NCI-H510A (cell line): ENCODE measurements at places on chromosomes 2 and 18.
A peak's percentile ranks its signal among the peaks of the same experiment; 100 is the strongest.

GRCh38 chr2:94984964-94985575 is 40.4 kb upstream of the MAL start:
- DNase-seq = no peak

DNA sequence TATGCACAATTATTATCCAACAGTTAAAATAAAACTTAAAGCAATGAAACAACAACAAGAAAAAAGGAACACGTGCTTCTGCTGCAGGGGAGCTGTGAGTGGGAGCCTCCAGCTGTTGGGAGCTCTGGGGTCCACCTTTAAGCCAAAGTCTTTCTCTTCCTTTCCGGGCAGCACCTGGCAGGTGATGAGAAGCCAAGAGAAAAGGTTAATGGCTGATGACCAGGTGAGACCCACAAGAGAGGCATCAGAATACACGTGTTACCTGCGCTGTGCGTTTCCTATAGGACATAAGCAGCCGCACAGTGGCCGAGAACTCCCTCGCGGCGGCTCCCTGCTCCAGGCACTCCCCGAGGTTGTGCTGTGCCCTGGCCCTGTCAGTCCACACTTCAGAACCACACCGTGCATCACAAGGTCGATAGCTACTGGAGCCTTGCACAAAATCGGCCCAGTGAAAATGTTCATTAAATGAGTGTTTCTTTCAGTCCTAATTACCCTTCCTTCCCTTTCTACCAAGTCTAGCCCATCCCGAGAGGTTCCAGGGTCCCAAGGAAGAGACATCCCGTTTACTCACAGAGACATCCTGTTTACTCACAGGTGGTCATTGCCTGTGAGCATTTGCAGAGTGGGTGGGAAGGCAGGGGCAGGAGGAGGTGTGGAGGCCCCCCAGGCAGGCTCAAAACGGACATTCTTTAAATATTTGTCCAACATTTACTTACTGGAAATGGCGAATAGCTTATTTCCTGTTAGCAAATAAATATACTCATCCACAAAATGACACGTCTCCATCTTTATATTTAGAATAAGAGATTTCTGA is 44.9 kb upstream of the ASB18 start:
- DNase-seq = no peak

DNA sequence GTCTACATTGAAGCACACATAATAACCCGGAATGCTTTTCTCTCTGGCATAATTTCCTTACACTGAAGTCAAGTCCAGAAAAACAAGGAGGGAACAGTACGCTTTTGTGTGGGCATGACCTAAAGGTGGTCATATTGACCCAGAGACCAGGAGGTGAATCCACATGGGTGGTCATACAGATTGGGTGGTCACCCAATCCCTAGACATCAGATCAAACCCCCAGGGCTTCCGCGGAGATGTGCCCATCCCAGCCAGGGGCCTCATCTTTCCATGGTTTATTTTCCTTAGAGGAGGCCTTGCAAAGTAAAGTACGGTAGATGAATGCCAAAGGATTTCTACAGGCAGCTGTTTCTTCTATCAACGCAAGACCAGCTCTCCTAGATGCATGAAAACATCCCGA is 38.8 kb downstream of the FAM168B start:
- DNase-seq = no peak

DNA sequence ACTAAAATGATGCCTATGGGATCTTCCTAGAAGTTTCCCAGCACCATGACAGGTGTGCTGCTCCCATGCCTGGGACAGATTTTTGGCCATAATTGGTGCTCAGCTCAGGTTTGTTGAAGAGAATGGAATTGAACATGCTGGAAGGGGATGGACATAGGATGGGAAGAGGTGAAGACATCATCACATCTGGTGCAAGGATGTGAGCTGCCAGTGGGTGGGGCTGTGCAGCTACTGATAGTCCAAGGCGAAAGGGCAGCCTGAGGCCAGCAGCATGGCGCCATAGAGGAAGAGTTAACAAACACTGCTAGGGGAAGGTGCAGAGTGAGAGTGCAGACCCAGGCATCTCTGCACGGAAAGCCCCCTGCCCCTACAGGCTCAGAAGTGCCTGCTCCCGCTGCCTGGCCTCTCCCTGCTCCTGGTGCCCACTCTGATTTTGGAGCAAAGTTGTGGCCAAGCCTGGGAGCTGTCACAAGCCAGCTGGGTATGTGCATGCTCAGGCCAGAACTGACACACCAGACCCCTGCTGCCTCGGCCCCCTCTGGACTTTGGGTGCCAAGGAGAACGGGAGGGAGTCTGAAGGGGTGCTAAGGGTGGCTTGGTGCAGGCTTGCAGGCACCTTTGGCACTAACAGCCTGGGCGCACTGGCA is 178.6 kb downstream of the ZBTB7C start:
- peak; percentile 64 for DNase-seq

DNA sequence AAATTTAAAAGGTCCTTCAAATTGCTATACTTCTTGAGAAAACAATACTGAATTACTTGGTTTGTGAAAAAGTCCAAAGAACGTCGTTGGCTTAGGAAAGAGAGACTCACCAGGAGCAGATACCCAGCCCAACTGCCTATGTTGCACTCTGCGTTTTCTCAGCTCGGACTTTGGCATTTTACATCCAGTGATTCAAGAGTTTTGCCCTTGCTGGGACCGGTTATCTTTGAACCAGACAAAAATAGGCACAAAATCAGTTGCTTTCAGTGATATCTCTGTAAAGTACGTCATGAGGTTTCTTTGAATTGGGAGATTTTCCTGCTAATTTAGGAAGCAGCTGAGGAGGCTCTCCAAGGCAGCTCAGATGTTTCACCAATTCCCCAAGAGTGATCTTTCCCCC is 29.3 kb downstream of the FHOD3 start:
- DNase-seq = no peak

- no peak for DNase-seq
Observed at GRCh38 chr2:38789691-38790090, 11.7 kb downstream of the GEMIN6 start.

DNA sequence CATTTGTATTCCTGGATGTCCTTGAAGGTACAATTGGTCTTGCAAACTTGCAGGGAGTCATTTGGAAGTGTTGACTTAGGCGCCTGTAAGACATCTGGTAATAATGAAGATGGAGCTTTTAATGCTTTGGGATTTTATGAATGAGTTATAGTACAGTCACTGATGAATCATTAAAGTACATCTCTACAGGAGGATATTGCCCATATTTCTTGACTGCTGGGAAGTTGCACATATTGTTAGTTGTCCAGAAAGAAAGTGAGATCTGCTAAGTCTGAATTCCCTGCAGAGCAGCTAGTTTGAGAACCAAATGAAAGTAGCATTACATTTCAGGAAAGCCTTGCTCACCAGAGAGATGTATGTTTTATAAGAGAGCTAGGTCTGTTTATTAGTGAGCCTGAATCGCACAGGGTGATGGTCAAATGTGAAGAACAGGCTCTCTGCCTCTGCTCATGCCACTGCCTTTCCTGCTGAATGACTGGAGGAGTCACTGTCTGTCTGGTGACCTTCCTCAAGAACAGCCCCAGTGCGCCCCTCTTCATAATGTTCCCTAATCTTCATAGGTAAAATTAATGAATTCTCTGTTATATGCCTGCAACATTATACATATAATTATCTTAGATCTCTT is 138.9 kb upstream of the KLHL14 start:
- DNase-seq = no peak

DNA sequence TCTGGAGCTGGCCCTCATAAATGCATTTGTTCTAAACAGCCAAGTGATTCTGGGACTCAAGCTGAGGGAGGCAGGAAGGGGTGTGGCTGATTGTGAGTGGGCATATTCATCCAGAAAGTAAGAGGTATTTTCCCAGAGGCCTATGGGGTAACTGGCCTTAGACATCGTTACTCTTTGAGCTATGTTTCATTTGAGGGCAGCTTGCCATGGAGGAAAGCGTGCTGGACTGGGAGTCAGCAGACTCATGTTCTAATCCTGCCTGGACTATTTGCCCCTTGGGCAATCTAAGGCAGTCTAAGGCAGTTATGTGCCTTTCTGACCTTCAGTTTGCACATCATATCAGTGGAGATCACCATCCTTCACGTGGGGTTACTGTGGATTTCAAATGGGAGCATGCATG is 93.5 kb upstream of the SLC14A2 start:
- DNase-seq = no peak

- DNase-seq = no peak
Observed at GRCh38 chr2:201255408-201256033, 4.8 kb upstream of the CASP8 start.

- DNase-seq = no peak
Observed at GRCh38 chr2:160474319-160474645, 19.3 kb downstream of the RBMS1 start.

DNA sequence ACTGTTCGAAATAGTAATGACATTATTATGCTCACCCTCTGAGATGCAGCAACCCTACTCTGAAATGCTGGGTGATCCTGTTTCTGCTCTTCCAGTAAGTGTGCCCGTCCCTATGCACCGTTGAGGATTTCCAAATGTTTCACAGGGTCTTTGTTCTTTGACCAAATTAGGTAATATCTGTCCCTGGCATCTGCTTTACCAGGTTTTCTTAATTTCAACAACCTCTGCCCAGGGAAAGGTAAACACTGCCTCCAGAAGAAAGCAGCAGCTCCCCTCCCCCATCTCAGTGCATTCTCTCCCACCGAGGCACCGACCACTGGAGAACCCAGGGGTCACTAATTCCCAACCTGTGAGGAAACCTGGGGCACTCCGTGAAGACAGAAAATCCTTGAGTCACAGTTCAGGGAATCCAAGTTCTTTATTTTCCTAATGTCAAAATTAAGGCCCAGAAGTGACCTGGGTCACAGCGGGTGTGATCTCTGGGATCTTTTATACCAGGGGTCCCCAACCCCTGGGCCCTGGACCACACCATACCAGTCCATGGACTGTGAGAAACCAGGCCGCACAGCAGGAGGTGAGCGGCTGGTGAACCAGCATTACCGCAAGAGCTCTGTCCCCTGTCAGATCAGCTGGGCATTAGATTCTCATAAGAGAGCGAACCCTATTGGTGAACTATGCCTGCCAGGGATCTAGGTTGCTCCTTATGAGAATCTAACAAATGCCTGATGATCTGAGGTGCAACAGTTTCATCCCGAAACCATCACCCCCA is 1.2 kb upstream of the GRB14 start:
- DNase-seq = no peak

- DNase-seq = no peak
Observed at GRCh38 chr2:166444306-166444705, 49.7 kb downstream of the SCN7A start.

DNA sequence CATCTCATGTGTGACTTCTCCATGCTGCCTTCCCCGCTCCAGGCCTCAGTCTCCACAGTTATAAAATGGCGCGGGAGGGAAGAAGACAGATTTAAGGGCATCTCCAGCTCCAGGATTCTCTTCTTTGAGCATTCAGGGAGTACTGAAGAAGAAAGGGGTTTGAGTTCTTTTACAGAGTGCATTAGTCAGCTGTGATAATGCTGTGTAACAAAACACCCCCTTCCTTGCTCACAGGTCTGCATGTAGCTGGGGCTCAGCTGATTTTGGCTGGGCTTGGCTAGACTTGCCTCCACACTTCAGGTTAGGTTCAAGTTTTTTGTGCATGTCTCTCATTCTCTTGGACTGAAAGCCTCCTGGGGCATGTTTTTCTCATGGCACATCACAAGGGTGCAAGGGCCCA is 8.0 kb upstream of the SLC66A3 start:
- DNase-seq = no peak

DNA sequence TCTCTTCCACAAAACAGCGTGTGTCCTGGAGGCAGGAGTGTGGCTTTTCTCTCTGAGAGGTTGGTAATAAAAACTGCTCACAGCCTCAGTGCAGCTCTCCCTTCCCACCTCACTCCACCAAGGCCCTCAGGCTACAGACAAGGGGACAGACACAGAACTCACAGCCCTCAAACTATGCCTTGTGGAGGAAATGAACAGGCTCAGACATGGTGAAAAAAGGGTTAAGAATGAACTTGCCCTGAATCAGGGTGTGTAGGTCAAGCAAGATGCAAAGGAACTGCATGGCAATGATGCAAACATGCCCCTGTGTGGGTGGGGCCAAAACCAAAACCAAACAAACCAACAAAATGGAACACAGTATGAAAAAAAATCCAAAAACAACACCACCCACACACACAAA is 125.8 kb downstream of the GALNT14 start:
- DNase-seq = no peak

- no peak for DNase-seq
Observed at GRCh38 chr2:145764631-145765030, 1244.7 kb upstream of the ZEB2 start.

GRCh38 chr2:10091182-10091888 is 11.1 kb upstream of the CYS1 start:
- DNase-seq = no peak

GRCh38 chr2:136327162-136327852 is 209.4 kb upstream of the CXCR4 start:
- DNase-seq = peak; percentile 24

DNA sequence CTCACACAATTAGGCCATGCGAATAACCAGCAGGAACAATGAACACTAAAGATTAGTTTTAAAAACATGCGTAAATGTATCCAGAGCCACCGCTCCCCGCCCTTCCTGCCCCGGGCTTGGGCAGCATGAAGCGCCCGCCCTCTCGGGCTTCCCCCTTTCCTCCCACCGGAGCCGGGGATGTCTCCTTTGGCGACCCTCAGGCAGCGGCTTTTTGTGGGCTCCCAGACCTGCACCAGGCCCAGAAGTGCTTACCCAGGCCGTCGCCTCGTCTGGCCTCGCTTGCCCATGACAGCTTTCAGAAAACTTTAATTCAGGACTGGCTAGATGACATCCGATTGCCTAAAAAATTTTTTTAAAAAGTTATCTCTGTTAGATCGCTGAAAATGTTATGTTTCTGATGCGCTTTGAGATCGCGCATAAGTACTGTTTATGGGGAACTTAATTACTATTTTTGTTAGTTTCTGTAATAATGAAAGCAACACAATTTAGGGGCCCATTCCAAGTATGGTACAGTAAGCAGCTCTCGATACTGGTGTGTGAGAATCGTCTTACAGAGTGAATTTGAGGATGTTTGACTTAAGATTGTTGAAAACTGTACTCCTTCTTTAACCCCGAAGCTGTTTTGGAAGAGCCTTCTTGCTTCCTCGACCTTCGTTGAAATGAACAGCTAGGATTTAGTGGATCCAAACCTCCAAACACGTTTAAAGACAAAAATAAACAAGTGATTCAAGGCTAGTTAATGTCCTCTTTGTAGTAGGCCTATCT is 1.1 kb downstream of the MAP3K20 start:
- DNase-seq = peak; percentile 46

GRCh38 chr2:133596701-133597393 is 28.6 kb upstream of the NCKAP5 start:
- DNase-seq = no peak
